IMR-90 (cell line): ENCODE measurements at places on chromosomes 4 and X. TPM values are rescaled to one million over a fixed set of nuclear protein-coding genes. Genes with fewer than 3 reads are reported as not detected.

ANOS1 gene
- under 0.01 TPM in 2 replicates for total RNA-seq

PPP3CA gene
- total RNA-seq: 48.6 and 52.5 TPM in 2 replicates

DNA sequence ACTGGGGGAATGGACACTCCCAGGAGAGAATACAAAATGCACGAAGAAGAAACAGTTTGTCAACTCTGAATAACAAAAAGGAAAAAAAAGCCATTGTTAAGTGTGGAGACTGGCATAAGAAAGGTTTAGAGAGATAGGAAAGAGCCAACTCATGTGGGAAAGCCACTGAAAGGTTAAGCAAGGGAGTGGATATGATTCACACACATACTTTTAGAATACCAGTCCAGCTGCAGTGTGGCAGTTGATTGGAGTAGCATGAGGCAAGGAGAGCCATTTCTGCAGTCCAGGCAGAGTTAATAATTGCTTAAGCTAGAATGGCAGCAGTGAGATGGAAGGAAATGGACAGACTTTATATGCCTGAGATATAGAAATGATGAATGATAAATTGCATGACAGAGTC lies 36.9 kb upstream of the ADAD1 start:
- no peak overlapping the region for H3K27ac ChIP-seq
- H3K27me3 ChIP-seq: no peaks in the 10 kb centered on the region

- H3K4me3 ChIP-seq: no peak overlapping the region
- H3K4me1 ChIP-seq: no peaks in the 10 kb centered on the region
- no peaks in the 10 kb centered on the region for H3K27me3 ChIP-seq
- 0 out of 2 replicates have a peak, but pooled peaks cover 6% of the 10 kb centered on the region for H3K36me3 ChIP-seq
These were observed 49.9 kb upstream of the FHDC1 start for GRCh38 chr4:152886201-152886600.

DNA sequence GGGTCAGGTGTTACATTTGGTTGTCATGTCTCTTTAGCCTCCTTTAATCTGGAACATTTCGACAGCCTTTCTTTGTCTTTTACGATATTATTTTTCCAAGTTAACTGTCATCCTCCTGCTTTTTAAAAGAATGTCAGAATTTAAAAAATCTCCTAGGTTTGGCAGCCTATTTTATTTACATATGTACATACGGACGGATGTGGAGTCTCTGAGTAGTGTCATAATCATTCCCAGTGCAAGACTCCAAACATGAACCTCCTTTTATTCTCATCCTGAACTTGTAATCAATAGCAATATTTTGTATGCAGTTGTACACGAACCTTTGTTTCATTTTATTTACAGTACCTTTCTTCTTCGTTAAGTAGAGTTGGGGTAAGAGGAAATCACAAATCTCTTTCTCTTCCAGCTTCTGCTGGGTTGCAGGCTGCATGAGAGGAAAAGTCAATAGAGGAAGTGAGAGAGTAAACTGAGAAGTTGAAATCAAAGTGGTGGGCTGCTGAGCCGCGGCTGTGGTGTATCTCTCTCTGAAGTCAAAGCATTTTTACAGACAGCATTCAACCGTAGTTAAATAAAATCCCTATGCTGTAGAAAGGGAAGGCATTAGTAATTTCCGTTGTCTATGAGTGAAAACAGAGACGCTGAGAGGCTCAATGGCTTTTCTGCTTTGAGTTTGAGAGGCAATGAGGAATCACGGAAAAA lies 53.9 kb upstream of the RPS6KA3 start:
- H3K4me1 ChIP-seq: no peaks in the 10 kb centered on the region
- H3K27ac ChIP-seq: peak overlapping the region; percentile 35; the same call in 1 of the 2 replicates
- no peaks in the 10 kb centered on the region for H3K36me3 ChIP-seq
- H3K27me3 ChIP-seq: peaks cover 11% of the 10 kb centered on the region

GRCh38 chrX:79195027-79195426 lies 50.5 kb downstream of the GPR174 start:
- no peak overlapping the region for H3K27ac ChIP-seq
- no peaks in the 10 kb centered on the region for H3K36me3 ChIP-seq
- no peaks in the 10 kb centered on the region for H3K4me1 ChIP-seq

DNA sequence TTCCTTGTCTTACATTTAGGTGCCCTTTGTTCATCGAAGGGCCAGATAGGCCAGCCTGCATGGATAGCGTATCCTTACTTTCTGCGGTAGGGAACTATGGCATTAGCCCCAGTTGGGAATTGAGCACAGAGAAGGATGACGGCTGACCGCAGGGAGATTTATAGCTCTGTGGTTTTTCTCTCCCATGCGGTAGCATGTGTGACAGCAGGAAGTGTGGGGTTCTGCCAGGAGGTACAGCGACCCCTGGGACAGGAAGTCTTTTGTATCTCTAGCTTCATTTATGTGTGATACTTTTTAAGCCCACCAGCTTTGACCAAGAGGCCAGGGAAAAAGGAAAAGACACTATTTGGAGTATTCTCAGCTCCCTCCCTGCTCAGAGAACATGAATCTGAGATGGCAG lies 33.1 kb downstream of the GAB3 start:
- H3K27ac ChIP-seq: no peak overlapping the region
- H3K36me3 ChIP-seq: no peaks in the 10 kb centered on the region
- H3K4me1 ChIP-seq: 0 out of 2 replicates have a peak, but pooled peaks cover 4% of the 10 kb centered on the region

- H3K36me3 ChIP-seq: no peaks in the 10 kb centered on the region
- no peaks in the 10 kb centered on the region for H3K27me3 ChIP-seq
These were observed 486 bp downstream of the CLCN3 start for GRCh38 chr4:169620880-169621248.

DNA sequence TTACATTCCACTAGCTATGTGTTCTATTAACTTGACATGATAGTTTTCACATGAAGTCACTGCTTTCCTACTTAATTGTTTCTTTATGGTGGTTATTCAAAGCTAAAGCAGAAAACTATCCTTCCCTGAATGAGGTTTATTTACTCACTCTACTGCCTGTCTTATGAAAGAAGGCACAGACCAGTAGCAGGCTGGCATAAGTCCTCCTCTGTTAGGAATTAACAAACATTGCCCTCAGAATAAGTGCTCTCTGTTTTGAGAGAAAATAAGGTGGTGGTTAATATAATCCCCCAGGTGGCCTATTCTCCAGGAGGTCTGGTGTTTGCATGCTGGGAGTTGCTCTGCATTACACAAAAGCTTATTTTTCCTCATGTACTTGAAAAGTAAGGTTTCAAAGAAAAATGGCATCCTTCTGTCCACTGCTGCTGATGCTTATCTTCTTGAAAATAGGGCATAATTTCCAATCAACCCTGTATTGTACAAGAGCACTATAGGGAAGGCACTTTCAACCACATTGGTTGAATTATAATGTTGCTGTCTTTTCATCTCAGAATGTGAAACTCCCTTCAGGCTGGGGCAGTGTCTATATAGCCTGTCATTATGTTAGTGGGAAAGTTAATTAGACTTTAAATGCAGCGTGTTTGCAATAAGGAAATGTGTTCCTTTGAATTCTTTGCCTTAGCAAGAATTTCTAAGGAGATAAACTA lies 119.7 kb upstream of the TBC1D9 start:
- H3K4me1 ChIP-seq: peaks cover 2% of the 10 kb centered on the region; the same call in 1 of the 2 replicates
- H3K36me3 ChIP-seq: no peaks in the 10 kb centered on the region
- no peak for DNase-seq
- no peak overlapping the region for H3K4me3 ChIP-seq

CT45A3 gene
- not detected in 2 replicates for total RNA-seq

- H3K4me3 ChIP-seq: no peak overlapping the region
- DNase-seq: no peak
- no peak overlapping the region for H3K27ac ChIP-seq
- no peaks in the 10 kb centered on the region for H3K36me3 ChIP-seq
These were observed 3.7 kb downstream of the MMRN1 start for GRCh38 chr4:89898304-89898716.
